Femur (tissue), 1 donor: ENCODE measurements at places on chromosomes 13 and 19.

GRCh38 chr13:103960001-103960400 lies 893.8 kb upstream of the SLC10A2 start:
- DNase-seq: no peak

- peak; percentile 72 for DNase-seq
These were observed 297.3 kb downstream of the ZNF536 start for GRCh38 chr19:30669329-30670010.

- no peak for DNase-seq
These were observed 4.4 kb downstream of the GRTP1 start for GRCh38 chr13:113359571-113359970.

GRCh38 chr19:48986211-48986610 lies 6.9 kb downstream of the GYS1 start:
- DNase-seq: no peak

DNA sequence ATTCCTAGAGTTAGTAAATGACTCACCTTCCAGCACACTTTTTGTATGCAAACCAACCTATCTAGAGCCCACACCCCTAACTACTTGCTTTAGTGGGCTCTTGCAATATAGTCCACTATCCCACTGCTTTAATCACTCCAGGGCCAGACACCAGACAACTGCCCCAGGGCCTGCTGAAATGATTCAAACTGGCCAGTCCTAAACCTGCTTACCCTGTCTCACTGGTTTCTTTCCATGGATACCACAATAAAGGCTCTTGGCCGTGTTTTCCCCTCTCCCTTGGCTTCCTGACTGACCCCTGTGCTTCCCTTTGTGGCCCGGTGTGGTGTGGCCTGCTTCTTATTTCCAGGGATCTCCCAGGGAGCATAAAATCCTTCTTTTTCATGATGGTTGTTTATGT lies 14.6 kb downstream of the HS6ST3 start:
- no peak for DNase-seq

- no peak for DNase-seq
These were observed 33.1 kb downstream of the MYO16 start for GRCh38 chr13:108662528-108662927.

DNA sequence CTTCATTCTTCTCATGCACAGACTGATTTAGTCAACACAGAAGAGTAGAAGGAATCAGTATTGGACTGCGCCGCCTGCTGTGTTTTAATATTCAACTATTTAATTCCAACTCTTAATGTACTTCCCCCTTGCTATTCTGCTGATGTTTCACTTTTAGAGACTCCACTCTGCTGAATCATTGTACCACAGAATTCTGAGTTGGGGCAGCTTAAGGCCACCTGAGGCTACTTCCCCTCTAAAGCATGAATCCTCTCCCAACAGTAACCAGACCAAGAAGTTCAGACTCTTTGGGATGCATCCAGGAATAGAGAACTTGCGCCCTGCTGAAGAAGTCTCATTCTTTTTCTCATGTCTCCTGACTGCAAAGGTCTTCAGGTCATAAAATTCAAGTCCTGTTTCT lies 708.8 kb downstream of the UQCRFS1 start:
- no peak for DNase-seq

GRCh38 chr19:48852292-48852691 lies 16.0 kb upstream of the HSD17B14 start:
- no peak for DNase-seq

DNA sequence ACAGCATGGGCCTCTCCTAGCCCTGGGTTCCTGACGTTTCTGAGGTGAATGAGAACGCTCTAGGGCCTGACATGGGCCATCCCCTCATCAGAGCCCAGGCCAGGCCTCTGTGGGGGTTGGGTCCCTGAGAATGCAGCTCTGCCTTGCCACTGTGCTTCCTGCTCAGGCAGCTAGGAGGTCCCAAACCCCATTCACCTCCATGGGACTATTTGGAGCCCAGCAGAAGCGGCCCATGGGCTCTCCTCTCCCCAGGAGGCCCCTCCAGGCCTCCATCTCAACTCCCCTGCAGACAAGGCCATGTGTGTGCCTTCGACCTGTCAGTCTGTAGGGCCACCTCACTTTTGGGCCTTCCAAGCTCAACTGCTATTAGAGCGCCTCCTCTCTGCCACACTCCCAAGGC lies 36.9 kb downstream of the ELL start:
- no peak for DNase-seq

DNA sequence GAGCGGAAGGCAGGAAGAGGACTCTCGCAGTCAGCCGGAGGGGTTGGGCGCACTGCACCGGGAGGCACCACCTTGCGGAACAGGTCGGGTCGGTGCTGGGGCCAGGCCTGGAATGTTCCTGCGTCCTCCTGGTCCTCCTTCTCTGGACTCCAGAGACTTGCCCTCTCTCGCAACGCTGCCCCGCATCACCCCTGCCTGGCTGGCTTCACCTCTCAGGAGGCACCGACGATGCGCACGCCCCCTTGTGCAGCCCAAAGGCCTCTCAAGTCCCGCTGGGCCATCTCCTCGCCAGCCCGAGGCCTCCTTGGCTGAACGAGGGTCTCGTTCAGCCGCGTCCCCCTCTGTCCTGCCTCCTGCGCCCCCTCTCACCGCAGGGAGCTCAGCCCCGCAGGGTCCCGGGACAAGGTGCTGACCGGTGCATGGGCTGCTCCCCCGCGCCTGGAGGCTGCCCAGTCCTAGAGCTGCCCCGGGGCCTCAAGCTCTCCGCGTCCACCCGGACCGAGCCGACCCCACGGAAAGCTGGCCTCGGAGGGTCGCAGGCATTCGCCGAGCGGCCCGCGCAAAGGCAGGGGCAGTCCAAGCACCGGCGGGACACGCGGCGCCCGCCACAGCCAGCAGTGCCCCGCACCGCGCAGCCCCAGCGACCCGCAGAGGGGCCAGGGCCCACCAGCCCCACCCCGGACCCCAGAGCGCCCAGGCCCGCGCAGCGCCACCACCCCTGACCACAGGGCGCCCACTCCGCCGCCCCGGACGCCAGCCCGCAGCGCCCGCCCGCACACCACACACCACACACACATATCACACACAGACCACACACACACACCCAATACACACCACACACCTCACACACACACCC lies 133.8 kb downstream of the CRYL1 start:
- DNase-seq: no peak

DNA sequence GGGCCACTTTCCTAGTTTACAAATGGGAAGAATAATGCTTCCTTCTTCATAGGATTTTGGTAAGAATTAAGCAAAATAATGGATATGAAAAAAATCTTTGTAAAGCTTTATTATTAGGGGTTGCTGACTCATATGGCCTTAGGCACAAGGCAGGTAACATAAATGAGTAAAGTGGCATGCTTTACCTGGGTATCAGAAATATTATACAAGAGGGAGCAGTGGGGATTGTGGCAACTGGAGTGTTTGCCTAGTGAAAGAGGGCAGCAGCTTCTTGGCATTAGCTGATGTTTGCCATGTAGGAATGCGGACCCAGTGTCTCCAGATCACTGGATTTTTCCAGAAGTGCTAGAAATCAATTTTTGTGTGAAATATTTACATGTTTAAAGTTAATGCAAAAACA lies 19.5 kb downstream of the WDFY2 start:
- DNase-seq: no peak

DNA sequence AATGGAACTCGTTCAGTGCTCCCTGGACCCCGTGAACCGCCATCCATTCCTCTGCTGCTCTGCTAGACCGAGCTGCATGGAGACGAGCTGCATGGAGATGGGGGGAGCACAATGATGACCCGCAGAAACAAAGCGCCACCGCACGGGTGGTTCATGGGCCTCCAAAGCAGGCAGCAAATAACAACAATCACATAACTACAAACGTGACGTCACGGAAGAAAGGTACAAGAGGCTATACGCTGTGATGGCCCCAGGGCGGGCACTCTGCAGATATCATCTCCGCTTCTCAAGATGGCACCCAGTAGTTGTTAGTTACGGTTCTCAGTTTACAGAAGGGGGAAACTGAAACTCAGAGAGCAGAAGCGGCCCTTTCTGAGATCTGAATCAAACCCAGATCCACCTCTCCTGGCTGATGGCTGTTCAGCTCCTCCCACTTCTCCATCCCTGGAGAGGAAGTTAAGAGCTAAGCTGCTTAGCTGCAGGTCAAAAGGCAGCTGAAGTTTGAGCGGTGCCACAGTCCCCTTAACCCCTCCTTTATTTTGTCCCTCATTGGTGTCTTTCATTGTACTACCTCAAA lies 1.7 kb downstream of the ATP13A1 start:
- peak; percentile 33 for DNase-seq
